ENCODE measurements at places on chromosomes 7 and 10. TPM values are rescaled to one million over a fixed set of nuclear protein-coding genes. Genes with fewer than 3 reads are reported as not detected.

TET1 gene
- 3.1 TPM for total RNA-seq

DNA sequence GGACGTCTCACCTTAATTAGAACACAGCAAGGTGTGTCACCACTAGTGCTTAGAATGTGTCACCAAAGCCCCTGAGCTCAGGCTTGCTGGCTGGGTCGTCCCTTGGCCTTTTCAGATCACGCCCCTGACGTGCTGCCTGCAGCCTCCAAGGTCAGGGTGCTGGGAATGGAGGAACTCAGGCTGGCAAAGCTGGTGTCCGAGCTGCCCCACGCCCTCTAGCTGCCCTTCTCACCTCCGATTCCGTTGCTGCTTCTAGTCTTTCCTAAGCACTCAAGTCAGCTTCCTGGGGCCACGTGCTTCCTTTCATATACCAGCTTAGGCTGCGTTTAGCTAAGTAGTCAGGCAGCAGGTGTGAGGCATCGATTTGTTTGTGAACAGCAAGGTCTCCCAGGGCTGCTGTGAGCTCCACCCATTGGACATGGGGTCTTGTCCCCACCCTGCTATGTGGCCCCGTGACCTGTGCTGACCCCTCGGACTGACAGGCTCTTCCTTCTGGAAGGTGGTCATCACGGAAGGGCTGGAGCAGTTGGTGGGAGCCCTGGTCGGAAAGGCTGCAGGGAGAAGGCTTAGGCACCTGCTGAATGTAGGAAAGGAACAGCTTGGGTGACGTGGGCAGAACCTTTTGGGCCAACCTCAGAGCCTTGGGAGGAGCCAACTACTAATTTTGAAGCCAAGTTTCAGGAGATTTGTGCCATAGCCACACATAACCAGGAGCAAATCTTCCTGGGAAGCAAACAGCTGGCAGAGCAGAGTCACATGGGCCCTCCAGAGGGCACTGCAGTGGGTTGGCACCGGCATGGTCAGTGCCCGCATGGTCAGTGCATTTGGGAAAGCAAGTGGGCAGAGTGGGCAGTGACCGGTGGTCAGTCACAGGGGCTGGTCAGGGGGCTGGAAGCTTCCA, 28.8 kb downstream of the VIPR2 start:
- peaks cover 92% of the 10 kb centered on the region for H3K27me3 ChIP-seq
- DNase-seq: peak; percentile 47
- H3K4me1 ChIP-seq: no peaks in the 10 kb centered on the region

HOXA11 gene
- not detected for total RNA-seq

GRCh38 chr7:38942431-38943051, 33.5 kb upstream of the VPS41 start:
- no peaks in the 10 kb centered on the region for H3K36me3 ChIP-seq
- no peak overlapping the region for H3K4me3 ChIP-seq
- DNase-seq: no peak

DNA sequence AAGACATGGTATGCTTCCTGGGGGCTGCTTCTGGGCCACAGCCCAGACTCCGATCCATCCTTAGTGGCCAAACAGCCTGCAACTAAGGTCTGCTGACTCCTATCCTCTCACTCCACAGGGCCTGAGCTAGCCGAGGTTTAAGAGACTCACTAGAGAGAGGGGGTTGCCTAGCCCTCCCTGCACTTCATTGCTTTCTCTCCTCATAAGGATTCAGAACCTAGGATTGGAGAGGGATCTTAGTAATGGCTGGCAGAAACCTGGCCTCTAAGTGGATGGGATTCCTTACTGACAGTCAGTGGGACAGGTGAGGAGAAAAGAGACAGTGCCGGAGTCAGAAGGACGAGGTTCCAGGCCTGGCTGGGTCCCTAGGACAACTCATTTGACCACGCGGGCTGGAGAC, 8.2 kb upstream of the DDIT4 start:
- no peaks in the 10 kb centered on the region for H3K36me3 ChIP-seq
- H3K4me3 ChIP-seq: no peak overlapping the region
- peaks cover 29% of the 10 kb centered on the region for H3K4me1 ChIP-seq
- no peak for DNase-seq
- H3K27me3 ChIP-seq: no peaks in the 10 kb centered on the region
- no peak overlapping the region for H3K27ac ChIP-seq

DNA sequence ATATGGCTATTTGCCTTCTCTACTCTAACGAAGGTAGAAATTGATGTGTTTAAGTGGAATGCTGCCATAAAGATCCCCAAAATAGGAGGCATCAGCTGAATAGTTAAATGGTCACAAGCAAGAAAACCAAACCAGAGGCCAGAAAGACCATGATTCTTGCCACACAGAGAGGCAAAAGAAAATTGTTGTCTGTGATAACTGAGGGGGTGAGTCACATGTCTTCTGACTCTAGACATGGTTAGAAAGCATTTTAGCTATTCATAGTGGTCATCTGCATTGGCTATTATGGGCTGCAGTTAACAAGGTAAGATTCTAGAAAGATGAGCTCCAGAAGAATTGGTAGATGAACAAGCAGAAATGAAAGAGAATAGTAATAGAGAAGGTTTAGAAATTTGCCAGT, 361.4 kb upstream of the NPSR1 start:
- H3K4me3 ChIP-seq: no peak overlapping the region
- H3K36me3 ChIP-seq: no peaks in the 10 kb centered on the region

All from left lung (tissue), 14 donors.